ENCODE measurements at places on chromosomes 11 and 22.

DNA sequence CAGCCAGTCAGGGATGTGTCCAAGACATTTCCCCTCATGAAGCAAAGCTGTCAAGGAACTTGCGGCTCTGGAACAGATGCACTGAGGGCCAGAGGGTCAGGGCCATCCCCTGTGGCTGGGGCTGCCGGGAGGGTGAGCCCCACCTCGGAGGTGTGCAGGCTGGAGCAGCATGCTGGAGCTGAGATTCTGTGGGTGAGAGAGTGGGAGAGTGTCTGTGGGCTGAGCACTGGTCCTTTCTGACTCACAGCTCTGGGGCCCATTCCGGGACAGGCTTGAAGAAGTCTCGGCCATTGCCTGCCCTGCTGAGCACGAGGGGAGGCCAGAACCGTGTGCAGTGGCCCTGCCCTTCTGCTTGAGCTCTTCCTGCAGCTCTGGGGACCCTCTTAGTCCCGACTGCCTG, 2.1 kb downstream of the OMP start:
- no peak for DNase-seq

DNA sequence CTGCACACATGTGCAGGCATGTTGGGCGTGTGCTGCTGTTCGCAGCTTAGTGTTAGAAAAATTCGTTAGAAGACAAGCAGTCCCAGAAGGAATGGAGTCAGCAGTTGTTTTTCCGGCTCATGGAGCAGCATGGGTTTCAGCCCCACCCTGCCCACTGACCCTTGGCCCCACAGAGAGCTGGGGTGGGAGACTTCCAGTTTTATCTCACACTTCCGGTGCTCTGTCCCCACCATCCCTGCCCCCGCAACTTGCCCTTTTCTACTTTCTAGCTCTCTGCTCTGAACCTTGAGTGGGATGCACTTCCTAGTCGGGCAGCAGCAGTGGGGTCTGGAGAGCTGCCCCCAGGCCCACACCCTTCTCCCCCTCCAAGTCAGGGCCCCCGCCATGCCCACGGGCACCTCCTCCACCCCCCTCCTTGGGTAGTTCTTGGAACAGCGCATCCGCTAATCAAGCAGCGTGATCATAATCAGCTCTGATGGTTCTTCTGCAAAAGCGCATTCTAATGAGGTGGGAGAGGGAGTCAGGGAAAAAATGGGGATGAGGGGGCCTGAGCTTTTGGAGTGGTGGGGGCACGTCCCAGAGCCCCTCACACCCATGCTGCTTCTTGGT, 184.4 kb downstream of the CEP164 start:
- no peak for DNase-seq

DNA sequence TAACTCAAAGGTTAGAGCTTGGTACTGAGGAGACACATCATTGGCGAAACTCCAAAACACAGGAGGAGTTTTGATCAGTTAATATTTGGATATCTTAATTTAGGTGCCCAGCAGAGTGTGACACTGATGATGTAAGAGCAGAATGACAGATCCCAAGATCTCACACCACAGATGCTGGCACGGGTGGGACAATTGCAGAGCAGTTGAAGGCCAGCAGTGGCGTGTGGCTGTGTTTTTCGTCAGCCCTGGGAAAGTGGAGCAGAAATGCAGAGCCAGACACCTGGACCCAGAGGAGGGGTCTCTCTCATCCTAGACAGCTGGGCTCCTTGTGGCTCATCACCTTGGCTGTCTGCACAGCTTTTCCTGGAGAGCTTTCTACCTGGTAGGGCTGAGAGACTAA, 59.7 kb upstream of the CTTN start:
- DNase-seq = no peak

- DNase-seq = no peak
These were observed 10.4 kb upstream of the FXYD2 start for GRCh38 chr11:117834838-117835443.

DNA sequence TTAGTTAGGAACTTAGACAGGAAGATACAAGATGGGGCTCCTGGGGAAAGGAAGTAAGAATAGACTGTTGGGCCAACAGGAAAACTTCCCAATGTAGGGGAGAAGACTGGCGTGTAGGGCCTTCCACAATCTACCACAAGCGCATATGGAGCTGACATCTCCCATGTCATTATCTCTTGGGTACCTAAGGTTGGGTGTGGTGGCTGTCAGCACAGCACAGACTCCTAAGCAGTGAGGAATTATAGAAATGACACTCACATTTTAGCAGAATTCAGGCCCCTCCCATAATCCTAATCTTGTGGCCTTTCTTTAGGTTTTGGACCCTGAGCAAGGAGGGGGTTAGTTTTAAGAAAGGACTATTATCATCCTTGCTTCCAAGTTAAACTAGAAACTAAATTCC, 11.6 kb downstream of the TRIM21 start:
- DNase-seq = no peak

- DNase-seq = no peak
These were observed 131.0 kb downstream of the ELP4 start for GRCh38 chr11:31640611-31641010.

DNA sequence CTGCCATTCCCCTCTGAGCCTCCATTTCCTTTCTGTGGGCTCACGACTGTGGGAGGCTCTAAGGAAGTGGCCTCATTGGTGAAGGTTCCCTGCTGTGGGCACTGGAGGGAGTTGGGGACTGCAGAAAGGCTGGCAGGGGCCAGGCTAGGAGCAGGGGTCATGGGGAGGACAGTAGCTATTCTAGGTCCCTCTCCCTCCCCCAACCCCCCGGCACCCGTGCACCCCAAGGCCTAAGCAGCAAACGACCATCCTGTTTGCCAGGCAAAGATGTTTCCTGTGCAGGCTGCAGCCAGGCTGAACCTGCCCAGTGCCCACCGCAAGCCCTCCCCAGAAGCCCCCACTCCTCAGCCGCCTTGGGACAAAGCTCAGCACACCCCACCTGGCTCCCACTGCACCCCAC, 189.4 kb downstream of the MN1 start:
- no peak for DNase-seq

DNA sequence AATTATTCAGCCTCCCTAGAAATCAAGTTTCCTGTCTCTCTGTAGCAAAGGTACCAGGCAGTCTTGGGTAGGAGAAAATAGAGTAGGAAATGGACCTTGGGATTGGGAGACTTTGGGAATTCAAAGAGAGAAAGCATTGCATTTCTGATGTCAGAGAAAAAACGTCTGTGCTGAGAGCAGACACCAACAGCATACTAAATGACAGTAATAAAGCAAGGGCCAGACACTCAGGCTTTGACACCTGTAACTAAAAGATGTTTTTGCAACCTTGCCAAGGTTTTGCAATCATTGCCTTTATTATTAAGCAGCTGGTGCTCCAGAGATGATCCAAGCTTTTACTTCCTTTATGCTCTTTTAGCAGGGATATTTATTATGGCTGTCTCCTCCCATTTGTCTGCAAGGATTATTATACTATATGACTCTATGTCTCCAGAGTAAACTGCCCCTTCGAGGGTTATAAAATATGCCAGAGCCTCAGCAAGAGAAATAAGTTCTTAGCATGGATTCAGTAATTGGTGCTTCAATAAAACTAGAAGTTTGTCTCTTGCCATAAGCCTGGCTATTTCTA, 85.2 kb upstream of the GRAMD1B start:
- no peak for DNase-seq

DNA sequence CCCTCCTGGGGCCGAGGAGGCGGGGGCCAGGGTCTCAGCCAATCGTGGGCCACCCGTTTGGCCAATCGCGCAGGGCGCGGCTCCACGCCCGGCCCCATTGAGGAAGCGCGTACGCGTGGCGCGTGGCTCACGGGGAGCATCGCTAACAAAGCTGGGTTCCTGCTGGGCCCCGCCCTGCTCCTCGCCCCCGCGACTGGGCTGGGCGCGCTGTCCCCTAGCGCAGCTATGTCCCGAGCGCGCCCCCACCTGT, 614 bp upstream of the ASCL2 start:
- no peak for DNase-seq

DNA sequence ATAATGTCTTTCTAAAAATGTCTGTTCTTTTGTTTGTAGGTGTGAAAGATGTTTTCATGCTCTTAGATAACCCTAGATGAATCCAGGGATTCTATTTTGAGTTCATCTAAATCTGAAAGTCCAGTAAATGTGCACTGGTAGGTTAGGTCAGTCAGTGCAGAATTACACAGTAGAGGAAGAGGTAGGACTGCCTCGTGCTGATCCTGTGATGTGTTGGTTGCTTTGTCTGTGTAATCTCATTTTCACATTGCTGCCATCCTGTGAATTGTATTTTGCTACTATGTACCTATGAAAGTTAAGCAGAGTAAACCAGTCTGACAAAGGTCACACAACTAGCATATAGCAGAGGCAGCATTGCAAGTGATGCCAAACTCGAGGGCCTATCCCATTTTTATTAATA, 36.5 kb downstream of the ATXN10 start:
- DNase-seq = no peak

DNA sequence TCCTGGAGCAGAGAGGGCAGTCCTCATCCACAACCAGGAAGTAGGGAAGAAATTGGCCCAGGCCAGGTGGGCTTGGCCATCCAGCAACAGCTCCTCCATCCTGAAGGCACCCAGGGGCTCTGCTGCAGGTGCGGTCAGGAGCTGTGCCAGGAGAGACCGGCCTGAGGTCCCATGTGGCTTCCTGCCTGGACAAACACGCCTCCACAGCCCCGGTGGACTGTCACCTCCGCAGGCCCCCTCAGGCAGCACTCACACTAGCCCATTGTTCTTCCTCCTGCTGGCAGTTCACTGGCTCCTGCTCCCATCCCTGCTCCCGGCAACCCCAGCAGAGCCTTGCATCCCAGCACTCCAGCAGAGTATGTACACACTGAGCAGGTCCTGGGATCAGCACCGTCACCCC, 16.0 kb upstream of the POU2AF1 start:
- no peak for DNase-seq

GRCh38 chr11:61569701-61570100, 11.2 kb downstream of the SYT7 start:
- no peak for DNase-seq

Data from RWPE1 (cell line).